Caco-2 (cell line): ENCODE measurements at places on chromosomes 7 and 10. TPM values are rescaled to one million over a fixed set of nuclear protein-coding genes. Genes with fewer than 3 reads are reported as not detected.

MDFIC gene
- 2.7 and 4.2 TPM in 2 replicates for total RNA-seq

DNA sequence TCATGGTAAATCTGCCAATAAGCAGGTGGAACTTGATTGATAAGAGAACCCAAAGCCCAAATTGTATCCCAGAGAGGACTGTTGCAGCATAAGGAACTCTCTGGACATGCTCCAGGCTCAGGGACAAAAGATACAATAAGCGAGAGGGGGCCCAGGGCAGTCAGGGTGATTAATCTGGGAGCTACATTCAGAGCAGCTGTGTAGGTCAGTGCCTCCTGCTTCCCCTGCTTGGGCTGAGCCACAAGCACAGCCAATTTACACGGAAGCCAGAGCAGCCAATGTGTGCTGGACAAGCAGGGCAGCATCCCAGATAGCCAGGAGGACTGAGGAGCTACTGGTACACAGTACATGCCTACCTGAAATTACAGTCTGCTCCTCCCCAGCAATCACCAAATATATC lies 24.2 kb downstream of the MYPN start:
- H3K4me3 ChIP-seq: no peak overlapping the region
- no peak for DNase-seq
- H3K4me1 ChIP-seq: no peaks in the 10 kb centered on the region
- no peaks in the 10 kb centered on the region for H3K27me3 ChIP-seq
- no peak overlapping the region for H3K27ac ChIP-seq

CAMK2B gene
- total RNA-seq: not detected in 2 replicates

ANKRD30A gene
- total RNA-seq: 0.14 TPM in 1 of 2 replicates, not detected in the other

- no peaks in the 10 kb centered on the region for H3K27me3 ChIP-seq
- DNase-seq: no peak
- no peak overlapping the region for H3K4me3 ChIP-seq
- no peaks in the 10 kb centered on the region for H3K36me3 ChIP-seq
- H3K27ac ChIP-seq: no peak overlapping the region
These were observed 396.7 kb upstream of the SORCS1 start for GRCh38 chr10:107561136-107561650.

- no peaks in the 10 kb centered on the region for H3K36me3 ChIP-seq
- no peak overlapping the region for H3K4me3 ChIP-seq
- no peak overlapping the region for H3K27ac ChIP-seq
- no peaks in the 10 kb centered on the region; the same call in 1 of the 2 replicates for H3K27me3 ChIP-seq
- no peak for DNase-seq
These were observed 60.5 kb downstream of the YKT6 start for GRCh38 chr7:44261240-44261639.

ECHS1 gene
- total RNA-seq: 232 and 247 TPM in 2 replicates

DNA sequence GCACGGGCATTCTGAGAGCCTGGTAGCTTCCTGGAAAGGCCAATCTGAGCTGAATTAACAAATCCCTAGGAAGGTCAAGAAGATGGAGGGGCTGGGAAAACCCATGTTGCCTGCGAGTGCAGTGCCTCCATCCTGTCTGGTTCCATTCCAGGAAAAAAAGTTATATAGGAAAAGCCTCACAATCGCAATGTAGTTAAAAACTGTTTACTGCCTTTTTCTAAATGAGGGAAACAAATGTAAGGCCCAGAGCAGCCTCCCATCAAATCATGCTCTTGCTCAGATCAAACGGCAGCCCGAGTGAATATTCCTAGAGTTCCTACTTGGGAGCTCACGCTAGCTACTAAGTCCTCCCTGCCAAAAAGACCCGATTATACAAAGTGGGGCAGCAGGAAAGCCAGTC lies 179.9 kb downstream of the KCNMA1 start:
- no peak overlapping the region for H3K4me3 ChIP-seq
- DNase-seq: no peak
- peaks cover 12% of the 10 kb centered on the region for H3K4me1 ChIP-seq
- no peak overlapping the region for H3K27ac ChIP-seq
- no peaks in the 10 kb centered on the region for H3K36me3 ChIP-seq

GRCh38 chr10:12319076-12319475 lies 30.3 kb upstream of the CAMK1D start:
- no peak for DNase-seq
- no peak overlapping the region for H3K4me3 ChIP-seq
- H3K27ac ChIP-seq: no peak overlapping the region
- no peaks in the 10 kb centered on the region for H3K27me3 ChIP-seq

IDI2 gene
- total RNA-seq: not detected in 2 replicates

DNA sequence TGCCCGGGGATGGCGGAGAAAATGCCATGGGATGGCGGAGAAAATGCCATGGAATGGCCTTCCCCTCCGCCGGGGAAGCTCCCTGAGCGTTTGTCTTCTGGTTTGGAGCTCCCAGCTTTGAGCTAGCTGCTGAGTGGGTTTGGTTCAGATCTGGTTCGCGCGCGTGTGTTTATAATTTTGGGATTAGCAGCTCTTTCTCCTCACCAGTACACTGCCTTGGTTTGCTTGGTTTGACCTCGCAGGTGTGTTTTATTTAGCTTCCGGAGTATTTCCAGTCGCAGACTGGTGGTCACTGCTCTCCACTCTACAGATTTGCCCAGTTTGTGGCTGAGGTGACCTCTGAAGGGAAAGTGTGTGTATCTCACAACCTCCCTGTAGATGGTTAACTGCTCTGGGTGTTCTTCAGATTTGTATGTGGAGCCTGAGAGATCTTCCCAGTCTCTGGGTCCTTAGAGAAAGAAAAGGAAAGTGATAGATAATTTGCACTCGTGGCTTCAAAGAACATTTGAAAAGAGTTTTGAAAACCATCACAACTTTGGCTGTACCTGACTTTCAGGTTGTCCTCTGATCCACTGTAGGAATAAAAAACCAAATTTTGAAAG lies 597 bp downstream of the ZNF277 start:
- H3K27me3 ChIP-seq: no peaks in the 10 kb centered on the region
- DNase-seq: peak; percentile 16
- peaks cover 14% of the 10 kb centered on the region for H3K4me1 ChIP-seq
- peak overlapping the region; percentile 50 for H3K4me3 ChIP-seq
- H3K27ac ChIP-seq: peak overlapping the region; percentile 93

GRCh38 chr10:125134916-125135770 lies 25.2 kb downstream of the CTBP2 start:
- no peak for DNase-seq
- no peaks in the 10 kb centered on the region for H3K4me1 ChIP-seq
- peaks cover 4% of the 10 kb centered on the region; the same call in 1 of the 2 replicates for H3K36me3 ChIP-seq
- H3K27ac ChIP-seq: no peak overlapping the region

DNA sequence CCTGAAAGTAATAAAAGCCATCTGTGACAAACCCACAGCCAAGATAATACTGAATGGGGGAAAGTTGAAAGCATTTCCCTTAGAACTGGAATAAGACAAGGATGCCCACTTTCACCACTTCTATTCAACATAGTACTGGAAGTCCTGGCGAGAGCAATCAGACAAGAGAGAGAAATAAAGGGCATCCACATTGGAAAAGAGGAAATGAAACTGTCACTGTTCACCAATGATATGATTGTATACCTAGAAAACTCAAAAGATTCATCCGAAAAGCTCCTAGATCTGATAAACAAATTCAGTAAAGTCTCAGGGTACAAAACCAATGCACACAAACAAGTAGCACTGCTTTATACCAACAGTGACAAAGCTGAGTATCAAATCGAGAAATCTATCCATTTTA lies 581.7 kb upstream of the TEX47 start:
- DNase-seq: no peak
- H3K27ac ChIP-seq: no peak overlapping the region
- H3K27me3 ChIP-seq: no peaks in the 10 kb centered on the region
- no peaks in the 10 kb centered on the region for H3K36me3 ChIP-seq

FGL2 gene
- total RNA-seq: not detected in 2 replicates

C10orf95 gene
- total RNA-seq: 0.82 and 0.86 TPM in 2 replicates

- H3K36me3 ChIP-seq: no peaks in the 10 kb centered on the region
- no peaks in the 10 kb centered on the region for H3K27me3 ChIP-seq
- no peak overlapping the region for H3K4me3 ChIP-seq
- no peak for DNase-seq
These were observed 131.3 kb upstream of the PRKCQ start for GRCh38 chr10:6711408-6711841.

SEMA3D gene
- 0.61 and 0.84 TPM in 2 replicates for total RNA-seq

- no peaks in the 10 kb centered on the region for H3K36me3 ChIP-seq
These were observed 329.2 kb upstream of the LRGUK start for GRCh38 chr7:133797818-133798520.

GRCh38 chr10:118373786-118374185 lies 31.7 kb upstream of the FAM204A start:
- peaks cover 5% of the 10 kb centered on the region for H3K4me1 ChIP-seq
- H3K27ac ChIP-seq: no peak overlapping the region
- no peak for DNase-seq
- H3K4me3 ChIP-seq: no peak overlapping the region
